Epithelial cell of esophagus (primary cell): ENCODE measurements at places on chromosomes 4 and X.

- no peak for DNase-seq
Measured at GRCh38 chr4:80090090-80090489, 17.1 kb upstream of the ANTXR2 start.

- no peak for DNase-seq
Measured at GRCh38 chr4:136651278-136651667, 881.0 kb downstream of the PCDH18 start.

DNA sequence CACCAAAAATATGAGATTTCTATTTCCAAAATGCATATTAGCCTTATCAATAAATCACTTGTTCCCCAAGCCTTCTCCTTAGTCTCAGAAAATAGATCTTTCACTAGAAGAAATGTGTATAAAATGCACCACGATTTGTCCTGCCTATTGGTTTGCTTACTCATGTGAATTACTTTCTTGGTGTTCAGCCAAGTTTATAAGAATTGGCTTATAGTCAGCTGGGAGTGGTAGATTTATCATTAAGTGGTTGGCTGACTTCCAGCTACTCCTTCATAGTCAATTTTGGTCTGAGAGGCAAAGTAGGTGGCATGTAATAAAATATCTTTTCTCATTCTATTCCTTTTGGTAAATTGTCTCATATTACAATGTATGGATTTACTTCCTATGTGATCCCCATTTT is 1.3 kb downstream of the SULT1E1 start:
- DNase-seq: peak; percentile 90

DNA sequence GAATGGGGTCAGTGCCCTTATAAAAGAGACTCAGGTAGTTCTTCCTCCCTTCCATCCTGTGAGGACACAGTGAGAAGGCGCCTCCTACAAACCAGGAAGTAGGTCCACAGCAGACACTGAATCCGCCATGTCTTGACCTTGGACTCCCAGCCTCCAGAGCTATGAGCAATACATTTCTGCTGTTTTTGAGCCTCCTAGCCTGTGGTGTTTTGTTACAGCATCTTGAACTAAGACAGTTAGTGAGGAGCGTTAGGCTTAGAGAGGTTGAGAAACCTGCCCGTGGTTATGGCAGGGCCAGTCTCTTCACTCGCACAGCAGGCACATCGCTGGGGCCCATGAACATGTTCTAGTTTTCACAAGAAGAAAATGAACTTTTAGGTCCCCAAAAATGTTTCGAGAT is 19.7 kb downstream of the SHROOM2 start:
- no peak for DNase-seq

- DNase-seq: no peak
Measured at GRCh38 chr4:2083826-2084160, 24.7 kb downstream of the NAT8L start.

- no peak for DNase-seq
Measured at GRCh38 chr4:145626623-145626982, 7.4 kb downstream of the MMAA start.

DNA sequence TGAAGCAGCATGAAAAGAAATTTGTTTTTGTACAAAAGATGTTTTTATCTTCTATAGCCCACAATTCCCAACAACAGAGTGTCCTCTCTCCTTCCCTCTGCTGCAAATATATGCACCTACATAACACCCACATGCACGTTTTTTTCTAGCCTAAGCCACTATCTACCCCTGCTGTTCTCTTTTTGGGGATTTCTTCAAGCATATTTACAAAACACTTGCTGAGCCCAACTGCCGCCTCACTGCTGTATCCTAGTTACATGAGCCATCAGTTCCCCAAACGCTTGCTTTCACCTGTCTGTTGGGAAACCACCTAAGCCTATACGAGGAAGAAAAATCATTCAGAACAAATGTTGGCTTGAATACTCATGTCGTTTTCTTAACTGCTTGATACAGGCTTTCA is 127.2 kb downstream of the CHRNA9 start:
- no peak for DNase-seq

DNA sequence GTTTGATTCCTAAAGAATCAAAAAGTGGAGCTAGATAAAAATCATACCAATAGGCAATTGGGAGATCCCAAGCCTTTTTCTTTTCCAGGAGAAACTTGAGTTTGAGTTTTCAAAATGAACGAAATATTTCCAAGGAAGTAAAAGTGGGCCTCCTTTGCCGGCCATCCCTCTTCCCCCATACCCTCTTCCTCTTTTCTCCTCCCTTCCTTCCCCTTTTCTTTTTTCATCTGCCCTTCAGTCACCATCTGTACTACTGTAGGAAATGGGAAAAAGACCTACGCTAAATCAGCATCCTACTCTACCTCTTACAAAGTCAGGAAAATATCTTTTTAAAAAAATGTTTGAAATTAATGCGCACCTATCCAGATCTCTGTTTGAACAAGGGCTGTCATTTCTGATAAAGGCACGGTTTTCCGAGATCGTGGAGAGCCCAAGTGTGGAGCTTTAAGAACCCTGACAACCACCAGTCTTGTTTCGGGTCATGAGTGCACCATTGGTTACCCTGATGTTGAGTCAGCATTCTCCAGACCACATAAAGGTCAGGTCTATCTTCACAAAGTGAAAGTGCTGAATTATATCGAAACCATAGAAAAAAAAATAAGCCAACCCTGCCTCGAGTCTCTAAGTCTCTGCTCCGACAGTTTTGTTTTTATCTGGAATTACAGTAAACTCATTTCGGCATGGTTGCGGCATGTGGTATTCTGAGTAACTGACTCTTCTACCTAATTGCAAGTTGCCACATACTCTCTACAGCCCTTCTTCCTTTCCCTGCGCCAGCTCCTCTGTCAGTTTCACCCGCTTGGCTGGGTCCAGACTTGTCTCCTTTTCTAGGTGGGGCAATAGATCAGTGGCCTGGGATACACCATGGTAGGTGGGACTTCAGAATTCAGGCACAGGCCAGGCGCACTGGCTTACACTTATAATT is 140.2 kb upstream of the KLF3 start:
- DNase-seq: peak; percentile 52

GRCh38 chr4:109676886-109677285 is 26.4 kb downstream of the CASP6 start:
- no peak for DNase-seq

- DNase-seq: peak; percentile 57
Measured at GRCh38 chrX:19388741-19389140, 45.0 kb downstream of the PDHA1 start.

GRCh38 chr4:81466841-81467671 is 4.7 kb downstream of the RASGEF1B start:
- DNase-seq: peak; percentile 85

DNA sequence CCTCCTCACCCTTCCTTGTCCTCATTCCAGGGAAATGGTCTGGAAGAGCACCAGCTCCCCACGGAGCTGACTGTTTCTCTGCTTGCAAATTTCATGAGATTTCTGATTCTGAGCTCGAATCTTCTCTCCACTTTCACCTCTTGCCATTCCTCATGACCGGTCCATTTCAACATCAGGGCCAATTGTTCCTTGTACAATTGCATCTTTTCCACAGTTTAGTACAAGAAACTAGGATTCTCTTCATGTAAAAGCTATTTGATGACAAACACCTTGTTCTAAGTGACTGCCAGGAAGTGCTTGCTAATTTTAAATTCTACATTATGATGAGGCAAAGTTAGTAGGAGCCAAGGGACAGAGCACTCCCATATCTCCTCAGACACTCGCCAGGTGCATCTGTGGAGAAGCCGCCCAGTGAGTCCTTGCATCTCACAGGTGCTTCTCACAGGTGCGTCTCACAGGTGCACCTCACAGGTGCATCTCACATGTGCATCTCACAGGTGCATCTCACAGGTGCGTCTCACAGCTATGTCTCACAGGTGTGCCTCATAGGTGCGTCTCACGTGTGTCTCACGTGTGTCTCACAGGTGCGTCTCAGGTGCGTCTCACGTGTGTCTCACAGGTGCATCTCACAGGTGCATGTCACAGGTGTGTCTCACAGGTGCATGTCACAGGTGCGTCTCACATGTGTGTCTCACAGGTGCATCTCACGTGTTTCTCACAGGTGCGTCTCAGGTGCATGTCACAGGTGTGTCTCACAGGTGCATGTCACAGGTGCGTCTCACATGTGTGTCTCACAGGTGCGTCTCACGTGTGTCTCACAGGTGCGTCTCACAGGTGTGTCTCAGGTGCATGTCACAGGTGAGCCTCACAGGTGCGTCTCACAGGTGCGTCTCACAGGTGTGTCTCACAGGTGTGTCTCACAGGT is 3.0 kb upstream of the PDE6B start:
- DNase-seq: no peak

DNA sequence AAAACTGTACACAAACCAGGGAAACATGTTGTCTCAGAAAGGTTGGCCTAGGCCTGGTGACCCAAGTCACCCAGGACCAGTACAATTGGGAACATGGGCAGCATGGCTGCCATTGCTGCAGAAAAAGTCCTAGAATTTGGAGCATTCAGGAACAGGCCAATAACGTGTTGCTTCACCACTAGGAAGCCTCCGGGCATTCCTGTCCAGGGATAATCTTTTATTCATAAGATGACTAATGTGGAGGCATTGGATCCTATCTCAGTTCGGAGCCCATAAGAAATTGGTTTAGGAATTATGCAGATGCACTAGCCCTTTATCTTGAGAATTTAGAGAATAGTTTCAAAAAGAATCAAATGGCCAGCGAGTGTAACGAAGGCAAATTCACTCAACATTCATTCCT is 242.8 kb upstream of the NDST4 start:
- DNase-seq: no peak

GRCh38 chr4:185536411-185536709 is 1.1 kb upstream of the PDLIM3 start:
- no peak for DNase-seq

DNA sequence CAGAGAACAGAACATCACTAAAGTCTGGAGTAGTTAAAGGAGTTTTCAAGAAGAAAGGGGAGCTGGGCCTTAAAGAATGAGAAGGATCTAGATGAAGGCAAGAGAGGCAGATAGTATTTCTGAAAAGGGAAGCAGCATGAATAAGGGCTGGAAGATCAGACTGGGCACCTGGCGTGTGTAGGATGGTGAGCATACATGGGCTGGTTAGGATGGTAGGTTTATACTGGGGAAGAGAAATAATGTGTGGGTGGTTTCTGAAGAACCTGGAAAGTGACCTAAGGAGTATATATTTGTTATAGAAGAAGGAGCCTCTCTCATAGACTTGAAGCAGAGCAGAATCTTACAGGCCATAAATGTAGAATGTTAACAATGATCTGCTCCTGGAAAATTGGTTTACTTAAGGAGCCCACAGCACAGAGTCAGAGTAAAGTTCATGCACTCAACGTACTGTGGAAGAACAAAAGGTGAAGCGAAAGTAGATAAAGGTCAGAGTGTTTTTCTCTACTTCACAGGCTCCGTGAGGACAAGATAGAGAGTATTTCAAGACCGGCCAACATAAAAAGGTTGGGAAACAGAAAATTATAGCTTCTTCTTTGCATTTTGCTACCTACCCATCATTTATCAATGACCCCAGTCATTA is 35.8 kb downstream of the MBNL3 start:
- DNase-seq: no peak

GRCh38 chrX:24371391-24371972 is 11.0 kb downstream of the SUPT20HL1 start:
- peak; percentile 67 for DNase-seq

DNA sequence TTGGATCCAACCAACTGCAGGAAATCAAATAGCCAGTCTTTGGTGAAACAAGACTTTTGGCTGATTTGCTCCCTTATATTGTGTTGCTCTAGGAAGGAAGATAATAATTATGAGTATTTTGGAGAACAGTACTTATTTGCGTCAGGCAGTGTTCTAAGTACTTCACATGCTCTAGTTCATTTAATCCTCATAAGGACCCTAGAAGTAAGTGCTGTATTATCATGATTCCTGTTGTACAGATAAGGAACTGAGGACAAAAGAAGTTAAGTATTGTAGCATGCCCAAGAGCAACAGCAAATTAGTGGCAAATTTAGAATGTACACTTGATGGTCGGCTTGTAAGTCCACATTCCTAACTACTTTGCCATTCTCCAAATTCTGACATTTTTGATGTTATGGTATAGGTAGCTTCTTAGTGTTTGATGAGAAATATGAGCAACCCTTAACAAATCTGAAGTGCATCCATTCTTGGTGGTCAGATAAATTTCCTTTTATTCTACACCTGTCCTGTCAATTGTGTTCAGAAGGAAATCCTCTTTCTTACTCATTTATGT is 72.0 kb downstream of the SPRY1 start:
- DNase-seq: no peak

GRCh38 chr4:7189475-7190277 is 2.7 kb upstream of the SORCS2 start:
- DNase-seq: no peak

- no peak for DNase-seq
Measured at GRCh38 chrX:126557151-126557550, 4.5 kb upstream of the DCAF12L1 start.

DNA sequence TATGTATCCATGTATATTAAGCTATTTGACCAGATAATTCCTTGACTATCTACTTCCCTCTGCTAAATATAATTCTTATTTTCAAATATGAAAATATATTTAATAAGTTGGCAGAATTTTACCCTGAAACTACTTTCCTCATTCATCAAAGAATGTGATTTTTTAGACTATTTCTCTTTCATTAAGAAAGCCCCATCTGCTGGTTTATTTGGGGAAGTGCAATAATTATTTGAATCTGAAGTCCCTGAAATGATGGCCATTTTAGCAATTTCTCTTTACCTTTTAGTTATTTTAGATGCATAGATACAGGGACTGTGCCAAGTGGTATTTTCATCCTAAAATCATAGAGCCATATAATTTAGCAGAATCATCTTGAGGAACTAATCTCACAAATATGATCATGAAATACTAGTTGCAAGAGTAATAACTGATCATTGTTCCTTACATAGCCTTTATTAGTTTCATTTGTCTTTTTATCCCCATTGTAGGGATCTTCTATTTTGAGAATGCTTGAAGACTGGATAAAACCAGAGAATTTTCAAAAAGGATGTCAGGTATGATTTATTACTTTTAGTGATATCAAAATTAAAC is 39.0 kb downstream of the ENPEP start:
- DNase-seq: peak; percentile 37

- DNase-seq: peak; percentile 24
Measured at GRCh38 chr4:24853142-24853541, 57.8 kb downstream of the SOD3 start.

DNA sequence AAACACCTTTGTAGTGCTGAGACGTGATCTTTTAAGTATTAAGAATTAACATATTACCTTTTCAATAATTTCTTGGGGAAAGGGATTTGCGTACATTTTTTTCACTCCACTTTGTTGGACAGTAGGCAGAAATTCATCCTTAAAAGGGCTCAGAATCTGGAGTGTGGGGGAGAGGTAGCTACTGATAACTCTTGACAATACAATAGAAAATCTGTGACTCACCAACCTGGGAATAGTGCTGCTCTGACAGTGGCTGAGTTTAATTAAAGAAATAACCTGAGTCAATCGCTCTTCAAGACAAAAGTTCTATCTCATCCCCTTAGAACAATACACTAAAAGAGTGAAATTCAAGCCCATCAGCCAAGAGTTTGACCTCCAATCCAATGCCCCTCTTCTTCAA is 60.2 kb downstream of the SLC9A7 start:
- DNase-seq: peak; percentile 15

- DNase-seq: no peak
Measured at GRCh38 chr4:77826275-77826674, 7.1 kb upstream of the CNOT6L start.
